ENCODE measurements at places on chromosomes 7 and 10.

GRCh38 chr7:153297141-153297540, 537.6 kb downstream of the ACTR3B start:
- DNase-seq, result no peak

- DNase-seq, result no peak
These were observed 63.3 kb downstream of the NOC3L start for GRCh38 chr10:94299417-94299816.

DNA sequence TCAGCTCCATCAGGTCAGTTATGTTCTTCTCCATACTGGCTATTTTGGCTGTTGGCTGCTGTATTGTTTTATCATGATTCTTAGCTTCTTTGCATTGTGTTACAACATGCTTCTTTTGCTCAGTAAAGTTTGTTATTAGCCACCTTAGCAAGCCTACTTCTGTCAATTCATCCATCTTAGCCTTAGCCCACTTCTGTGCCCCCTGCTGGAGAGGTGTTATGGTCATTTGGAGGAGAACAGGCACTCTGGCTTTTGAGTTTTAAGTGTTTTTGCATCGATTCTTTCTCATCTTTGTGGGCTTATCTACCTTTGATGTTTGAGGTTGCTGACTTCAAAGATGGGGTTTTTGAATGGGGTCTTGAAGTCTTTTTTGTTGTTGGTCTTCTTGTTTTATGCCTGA, 204.6 kb upstream of the FOXP2 start:
- DNase-seq, result no peak

GRCh38 chr10:100470367-100470766, 7.6 kb downstream of the WNT8B start:
- DNase-seq, result no peak

DNA sequence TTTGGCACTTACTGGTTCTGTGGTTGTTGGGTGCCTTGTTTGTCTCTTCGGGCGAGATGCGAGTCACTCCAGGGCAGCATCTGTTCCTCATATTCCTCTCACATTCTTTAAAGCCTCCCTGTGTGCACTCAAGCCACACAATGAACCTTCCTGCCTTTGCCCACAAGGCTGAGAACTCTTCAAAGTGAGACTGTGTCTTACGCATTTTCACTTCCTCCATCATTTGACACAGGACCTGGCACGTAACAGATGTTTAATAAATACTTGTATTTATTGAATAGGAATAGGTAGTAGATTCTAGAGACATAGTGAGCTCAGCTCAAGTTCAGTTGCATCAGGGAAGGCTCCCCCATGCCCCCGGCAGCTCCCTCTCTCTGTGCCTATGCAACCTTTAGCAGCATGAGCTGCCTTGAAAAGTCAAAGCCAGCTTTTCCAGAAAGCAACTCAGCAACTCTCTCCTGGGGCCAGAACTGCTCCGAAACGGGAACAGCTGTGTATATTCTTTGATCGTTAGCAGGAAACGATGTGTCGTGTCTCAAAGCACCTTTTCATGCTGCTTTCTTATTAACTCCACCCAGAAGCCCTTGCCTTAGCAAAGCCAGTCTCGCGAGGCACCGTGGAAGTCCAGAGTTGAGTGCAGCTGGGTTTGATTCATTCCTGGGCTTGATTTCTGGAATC, 97.5 kb downstream of the PFKFB3 start:
- DNase-seq, result peak; percentile 61

Measured in activated CD8-positive, alpha-beta memory T cell treated with anti-CD3 and anti-CD28 coated beads, Interleukin-2, amount 50 U/mL, for 48 hours (primary cell).